ENCODE measurements at places on chromosomes 1 and 21. TPM values are rescaled to one million over a fixed set of nuclear protein-coding genes. Genes with fewer than 3 reads are reported as not detected.

- no peak for DNase-seq
Observed at GRCh38 chr1:237972186-237972585, 81.5 kb upstream of the ZP4 start.

STPG1 gene
- total RNA-seq, result 6.8 TPM

HCRTR1 gene
- total RNA-seq, result not detected

PDZK1IP1 gene
- total RNA-seq, result 0.26 TPM

DNA sequence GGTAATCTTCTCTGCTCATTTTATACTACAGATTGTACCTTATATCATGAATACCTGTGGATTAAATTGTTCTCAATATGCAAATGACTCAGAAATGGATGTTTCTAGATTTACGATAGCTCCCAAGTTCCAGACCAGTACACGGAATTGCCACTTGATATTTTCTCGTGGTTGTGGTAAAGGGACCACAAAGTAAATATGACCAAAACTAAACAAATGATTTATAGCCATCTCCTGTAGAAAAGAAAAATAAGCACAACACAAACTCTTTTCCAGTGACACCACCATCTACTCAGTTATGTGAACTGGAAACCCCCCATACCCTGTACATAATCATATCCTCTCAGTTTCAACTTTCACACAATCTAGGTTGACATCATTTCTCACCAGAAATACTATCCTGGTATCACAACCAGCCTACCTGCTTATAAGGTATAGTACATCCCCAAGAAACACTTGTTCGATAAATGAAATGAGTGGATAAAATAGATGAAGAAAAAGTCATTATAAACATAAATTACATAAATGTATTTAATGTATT is 172.3 kb downstream of the ADGRL4 start:
- no peak for DNase-seq

DNA sequence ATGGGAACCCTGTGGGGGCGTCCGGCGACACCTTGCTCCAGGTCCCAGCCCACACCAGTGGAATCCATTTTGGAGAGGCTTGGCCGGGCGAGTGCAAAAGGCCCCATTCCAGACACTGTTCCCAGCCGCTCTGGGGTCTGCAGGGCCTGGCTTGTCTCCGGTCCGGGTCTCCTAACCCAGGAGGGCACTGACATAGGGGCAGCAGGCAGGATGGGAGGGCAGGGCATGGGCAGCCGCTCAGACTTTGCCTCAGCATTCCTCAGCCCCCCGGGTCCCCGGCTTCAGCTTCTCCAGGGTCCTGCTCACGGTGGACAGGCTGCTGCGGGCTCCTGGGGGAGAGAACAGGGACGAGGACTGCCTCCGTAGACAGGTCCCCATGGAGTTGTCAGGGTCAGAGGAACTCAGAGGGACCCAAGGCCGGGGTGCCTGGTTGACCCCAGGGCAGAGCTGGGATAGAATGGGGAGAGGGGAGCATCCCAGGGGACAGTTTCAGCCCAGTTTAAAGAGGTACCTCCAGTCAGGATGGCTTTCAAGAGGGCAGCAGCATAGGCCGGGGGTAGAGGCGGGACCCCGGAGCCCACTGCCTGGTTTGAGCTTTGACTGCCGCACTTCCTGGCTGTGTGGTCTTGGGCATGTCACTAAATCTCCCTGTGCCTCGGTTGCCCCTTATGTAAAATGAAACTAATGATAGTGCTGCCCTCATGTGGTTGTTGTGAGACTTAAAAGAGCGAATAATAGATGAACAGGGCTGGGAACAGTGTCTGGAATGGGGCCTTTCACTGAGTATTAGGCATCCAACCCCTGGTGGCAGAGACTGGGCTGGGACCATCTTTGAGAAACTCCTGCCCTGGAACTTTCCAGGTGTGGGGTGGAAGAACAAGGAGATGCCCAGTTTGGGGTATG is 3.7 kb downstream of the KNCN start:
- DNase-seq, result peak; percentile 61

Data from bronchial epithelial cell (primary cell).